HT-29 (cell line): ENCODE measurements at places on chromosomes 5 and 9. TPM values are rescaled to one million over a fixed set of nuclear protein-coding genes. Genes with fewer than 3 reads are reported as not detected.

DNA sequence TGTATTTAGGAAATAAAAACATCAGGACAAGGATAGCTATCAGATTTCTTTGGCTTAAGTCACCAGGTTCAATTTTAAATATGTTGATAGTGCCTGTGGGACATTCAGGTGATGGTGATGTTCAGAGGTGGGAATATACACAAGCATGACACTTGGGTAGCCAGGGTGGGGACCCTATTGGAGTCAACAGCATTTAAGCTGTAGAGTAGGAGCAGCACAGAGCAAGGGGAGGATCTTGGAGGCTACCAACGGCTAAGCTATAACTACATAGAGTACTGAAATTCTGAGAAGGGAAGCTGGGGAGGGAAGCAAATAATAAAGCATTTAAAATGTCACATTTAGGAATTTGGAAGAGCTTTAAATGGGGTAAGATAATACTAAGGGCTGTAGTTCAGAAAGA, 177.7 kb downstream of the CPLANE1 start:
- DNase-seq = no peak

- DNase-seq = no peak
These were observed 17.8 kb upstream of the ZNF618 start for GRCh38 chr9:113858282-113858681.

Gene PRDM9
- not detected in 2 replicates for total RNA-seq

Gene OMD
- not detected in 2 replicates for total RNA-seq

Gene COL23A1
- not detected in 2 replicates for total RNA-seq
